Gastroesophageal sphincter (tissue), 4 donors: ENCODE measurements at places on chromosomes 1 and 21.
A peak's percentile ranks its signal among the peaks of the same experiment; 100 is the strongest.

DNA sequence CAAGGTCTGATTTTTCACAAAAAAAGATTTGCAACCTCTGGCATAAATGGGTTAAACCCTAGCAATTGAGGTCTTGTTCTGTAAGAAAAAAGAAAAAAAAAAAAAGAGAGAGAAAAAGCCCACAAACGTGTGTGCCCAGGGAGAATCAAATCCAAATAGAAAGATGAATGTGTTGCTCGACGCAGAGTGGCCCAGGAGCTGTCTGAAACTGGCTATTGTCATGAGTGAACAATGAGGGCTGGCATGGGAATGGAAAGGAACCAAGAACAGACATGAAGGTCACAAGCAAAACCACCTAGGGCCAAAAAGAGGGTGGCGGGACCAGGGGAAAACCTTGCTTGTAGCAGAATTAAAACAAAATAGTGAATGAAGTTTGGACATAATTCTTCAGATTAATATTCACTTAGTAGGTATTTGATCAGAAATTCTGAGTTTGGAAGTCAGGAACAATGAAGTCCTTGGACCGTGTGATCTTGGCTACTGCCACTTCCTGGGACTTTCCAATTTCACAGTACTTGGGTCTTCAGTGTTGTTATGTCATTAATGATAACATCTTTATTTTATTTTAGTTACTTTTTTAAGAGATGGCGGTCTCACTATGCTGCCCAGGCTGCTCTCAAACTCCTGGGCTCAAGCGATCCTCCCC lies 3.1 kb downstream of the ENO1 start:
- no peak for ATAC-seq

- ATAC-seq, result no peak
Observed at GRCh38 chr1:26580116-26580515, 50.6 kb downstream of the RPS6KA1 start.

DNA sequence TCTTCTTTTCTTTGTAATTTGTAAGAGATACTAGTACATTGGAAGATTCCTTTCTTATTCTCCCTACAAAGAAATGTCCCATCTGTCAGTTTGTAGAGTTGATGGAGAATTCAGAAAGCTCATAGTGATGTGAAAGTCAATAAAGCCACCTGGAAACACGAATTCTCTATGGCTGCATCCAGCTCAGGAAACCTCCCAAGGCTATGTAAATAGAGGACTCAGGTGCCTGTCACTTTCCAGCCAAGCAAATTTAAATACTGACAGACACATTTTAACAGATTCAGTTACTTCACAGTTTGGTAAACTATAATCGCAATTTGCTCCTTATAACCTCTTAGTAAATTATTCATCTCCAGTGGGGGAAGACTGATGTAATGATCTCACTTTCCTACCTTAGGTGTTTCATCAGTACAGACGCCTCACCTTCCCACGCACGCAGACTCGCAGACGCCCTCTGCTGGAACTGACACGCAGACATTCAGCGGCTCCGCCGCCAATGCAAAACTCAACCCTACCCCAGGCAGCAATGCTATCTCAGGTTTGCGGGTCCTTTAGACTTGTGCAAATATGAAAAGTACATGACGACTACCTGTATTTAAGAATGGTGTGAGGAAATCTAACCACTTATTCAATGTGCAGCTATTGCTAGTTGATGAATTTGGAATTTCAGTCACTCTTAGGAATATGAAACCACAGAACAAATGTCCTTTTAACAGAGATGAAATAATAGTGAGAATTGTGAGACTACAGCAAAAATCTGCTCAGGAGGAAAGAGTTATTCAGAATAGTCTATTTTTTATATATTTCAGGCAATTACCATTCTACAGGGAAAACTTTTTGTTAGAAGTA lies 60.6 kb downstream of the PTPRC start:
- ATAC-seq, result no peak

DNA sequence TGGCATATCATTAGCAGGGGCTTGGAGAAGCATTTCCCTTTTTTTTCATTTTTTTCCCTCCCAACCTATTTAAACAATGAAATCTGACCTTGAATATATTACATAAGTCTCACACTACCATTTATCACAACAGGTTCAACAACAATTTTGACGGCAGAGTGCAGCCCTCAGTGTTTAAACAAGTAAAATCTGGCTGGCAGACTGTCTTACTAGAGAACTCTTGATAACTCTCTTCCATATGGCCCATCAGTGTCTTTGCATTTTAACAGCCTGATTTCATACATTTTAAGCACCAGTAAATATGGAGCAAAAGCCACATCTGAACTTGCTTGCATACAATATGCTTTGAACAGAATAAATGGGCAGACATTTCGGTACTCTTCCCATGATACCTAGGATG lies 213.0 kb downstream of the KCTD3 start:
- ATAC-seq, result no peak

- ATAC-seq, result peak; percentile 71
Observed at GRCh38 chr21:41640748-41641509, 125.9 kb downstream of the RIPK4 start.

DNA sequence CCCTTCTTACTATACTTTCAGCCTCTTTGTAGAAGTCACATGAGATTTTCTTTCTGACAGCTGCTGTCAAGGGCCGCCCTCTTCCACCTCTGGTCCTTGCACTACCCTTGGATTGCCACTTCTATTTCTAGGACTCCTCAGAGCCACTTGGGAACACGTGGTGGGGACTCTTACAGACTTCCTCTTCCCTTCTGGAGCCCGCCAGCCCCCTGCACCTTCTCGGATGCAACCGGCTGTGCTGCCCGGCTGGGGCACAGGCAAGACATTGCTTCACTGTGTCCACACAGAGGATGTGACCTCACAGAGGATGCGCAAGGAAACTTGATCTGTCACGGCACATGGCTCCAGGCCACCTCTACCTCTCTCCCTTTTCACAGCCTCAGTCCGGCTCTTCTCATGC lies 2.4 kb upstream of the IKBKE start:
- ATAC-seq, result peak; percentile 36

GRCh38 chr1:20993716-20994575 lies 182.8 kb downstream of the EIF4G3 start:
- ATAC-seq, result no peak

DNA sequence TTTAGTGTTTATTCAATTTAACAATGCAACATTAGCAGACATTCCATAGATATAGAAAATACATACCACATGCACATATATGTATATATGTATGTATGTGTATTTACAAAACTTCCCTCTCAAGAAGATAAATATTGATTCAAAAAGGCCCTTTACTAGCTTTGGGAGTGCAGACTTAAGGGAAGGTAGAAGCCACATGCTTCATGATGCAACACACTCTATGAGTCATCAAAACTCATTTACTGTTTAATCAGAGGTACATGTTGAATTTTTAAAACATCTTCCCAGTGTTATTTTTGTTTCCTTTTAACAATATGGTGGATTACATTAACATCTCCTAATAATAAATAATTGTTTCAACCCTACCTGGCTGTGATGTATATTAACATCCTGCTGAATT lies 61.4 kb upstream of the KIRREL1 start:
- ATAC-seq, result no peak

DNA sequence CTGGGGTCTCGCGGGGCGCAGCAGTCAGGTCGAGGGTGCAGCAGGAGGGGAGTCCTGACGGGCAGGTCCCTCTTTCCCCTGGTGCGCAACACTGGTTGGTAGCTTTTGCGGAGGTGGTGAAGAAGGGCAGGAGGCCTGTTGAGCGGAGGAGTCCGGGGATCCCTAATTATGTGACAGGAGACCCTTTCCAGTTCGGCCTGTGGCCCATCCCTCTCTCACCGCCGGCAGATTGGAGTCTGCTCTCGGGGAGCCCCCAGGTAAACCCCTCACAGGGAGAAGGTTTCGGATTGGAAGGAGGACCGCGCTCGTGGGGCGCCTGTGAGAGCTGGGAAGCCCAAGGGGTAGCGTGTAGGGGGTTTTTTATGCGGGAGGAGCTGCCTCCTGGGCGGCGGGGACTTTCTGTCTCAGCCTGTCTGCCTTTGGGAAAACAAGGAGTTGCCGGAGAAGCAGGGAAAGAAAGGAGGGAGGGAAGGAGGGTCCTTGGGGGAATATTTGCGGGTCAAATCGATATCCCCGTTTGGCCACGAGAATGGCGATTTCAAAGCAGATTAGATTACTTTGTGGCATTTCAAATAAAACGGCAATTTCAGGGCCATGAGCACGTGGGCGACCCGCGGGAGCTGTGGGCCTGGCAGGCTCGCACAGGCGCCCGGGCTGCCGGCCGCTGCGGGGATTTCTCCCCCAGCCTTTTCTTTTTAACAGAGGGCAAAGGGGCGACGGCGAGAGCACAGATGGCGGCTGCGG lies 9.5 kb downstream of the SIM2 start:
- ATAC-seq, result no peak

GRCh38 chr1:209248649-209249279 lies 334.8 kb upstream of the CAMK1G start:
- no peak for ATAC-seq

GRCh38 chr21:15421947-15422346 lies 307.8 kb upstream of the USP25 start:
- no peak for ATAC-seq

- peak; percentile 95 for ATAC-seq
Observed at GRCh38 chr1:181112071-181112929, 23.8 kb downstream of the IER5 start.
